WERI-Rb-1 (cell line): ENCODE measurements at places on chromosomes 12 and 14.

GRCh38 chr12:82745063-82745674 is 58.5 kb downstream of the TMTC2 start:
- DNase-seq = no peak

- DNase-seq = no peak
Observed at GRCh38 chr12:64385019-64385418, 5.5 kb downstream of the C12orf56 start.

GRCh38 chr14:80364816-80365215 is 153.5 kb upstream of the DIO2 start:
- no peak for DNase-seq

DNA sequence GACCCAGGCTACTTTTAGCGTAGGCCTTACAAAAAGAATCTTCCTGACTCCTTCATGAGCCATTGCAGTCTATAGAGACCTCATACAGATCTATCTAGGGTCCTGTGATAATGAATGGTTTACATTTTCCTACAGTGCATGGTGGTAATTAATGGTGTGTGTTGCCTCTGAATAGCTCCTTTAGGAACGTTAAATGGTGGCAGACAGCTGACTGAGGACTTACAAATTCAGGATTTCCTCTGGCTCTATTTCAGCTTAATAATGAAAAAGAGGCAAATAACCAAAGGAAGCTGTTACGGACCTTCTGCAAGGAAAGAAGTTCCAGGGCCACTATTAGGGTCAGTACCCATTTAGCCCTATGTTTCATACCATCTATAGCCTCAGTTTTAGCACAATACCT is 5.1 kb downstream of the IKBIP start:
- DNase-seq = no peak

DNA sequence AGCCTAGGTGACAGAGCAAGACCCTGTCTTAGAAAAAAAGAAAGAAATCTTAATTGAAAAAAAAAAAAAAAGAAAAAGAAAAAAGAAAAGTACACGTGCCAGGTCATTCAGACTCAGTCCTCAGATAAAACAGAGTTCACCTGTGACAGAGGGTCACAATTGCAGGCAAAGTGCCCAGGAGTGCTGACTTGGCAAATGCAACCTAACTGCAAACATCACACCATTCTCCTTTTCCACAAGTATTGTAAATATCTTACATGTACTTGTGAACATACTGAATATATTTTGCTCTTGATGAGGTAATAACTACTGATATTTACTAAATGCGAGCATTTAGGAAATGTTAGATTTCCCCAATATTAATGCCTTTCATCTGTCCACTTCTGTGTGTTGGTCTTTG is 9.0 kb upstream of the COL2A1 start:
- no peak for DNase-seq

DNA sequence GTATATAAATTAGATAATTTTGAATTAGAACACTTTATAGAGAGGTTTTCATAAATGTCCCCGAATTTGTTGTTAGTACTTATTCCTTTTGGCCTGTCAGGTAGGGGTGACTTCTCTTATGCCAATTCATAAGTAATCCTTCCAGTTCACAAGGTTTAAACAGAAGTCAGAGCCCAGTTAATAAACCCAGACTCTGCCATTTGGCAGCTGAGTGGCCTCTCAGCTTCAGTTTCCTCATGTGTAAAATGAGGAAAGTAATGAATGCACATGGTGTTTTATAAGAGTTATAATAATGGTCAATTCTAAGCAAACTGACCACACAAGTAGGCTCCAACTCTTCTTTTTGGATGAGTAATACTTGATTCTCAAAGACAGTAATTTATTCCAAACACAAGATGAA is 10.3 kb downstream of the MTERF2 start:
- no peak for DNase-seq

DNA sequence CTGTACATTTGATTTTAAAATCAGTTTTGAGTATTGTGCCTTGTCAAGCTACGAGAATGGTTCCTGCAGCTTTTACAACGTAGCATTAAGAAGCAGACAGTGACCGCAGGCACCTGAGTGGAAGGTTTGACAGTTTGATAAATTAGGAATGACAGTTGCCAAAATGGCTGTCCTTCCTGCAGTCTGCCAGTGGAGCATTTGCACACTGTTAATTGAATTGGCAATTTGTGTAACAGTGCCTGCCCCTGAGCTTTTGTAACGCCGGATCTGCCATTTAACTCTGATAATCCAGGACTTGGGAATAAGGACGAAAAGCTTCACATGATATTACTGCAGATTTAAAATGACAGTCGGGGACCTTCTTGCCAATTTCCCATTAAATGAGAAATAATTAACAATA is 385.3 kb downstream of the NPAS3 start:
- DNase-seq = peak; percentile 76

DNA sequence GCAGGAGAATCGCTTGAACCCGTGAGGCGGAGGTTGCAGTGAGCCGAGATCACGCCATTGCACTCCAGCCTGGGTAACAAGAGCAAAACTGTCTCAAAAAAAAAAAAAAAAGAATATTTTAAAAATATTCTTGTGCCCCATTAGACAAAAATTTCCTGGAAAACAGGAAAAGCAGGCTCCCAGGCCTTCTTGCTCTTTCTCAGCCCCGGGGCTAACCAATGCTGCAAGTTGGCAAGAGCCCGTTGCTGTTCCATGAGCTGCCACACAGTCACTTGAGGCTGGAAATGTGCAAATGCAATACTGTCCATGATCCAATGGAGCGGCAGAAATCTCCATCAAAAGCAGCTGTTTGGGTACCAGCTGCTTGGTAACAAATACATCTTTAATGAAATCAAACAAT is 994.7 kb downstream of the VRK1 start:
- DNase-seq = no peak

DNA sequence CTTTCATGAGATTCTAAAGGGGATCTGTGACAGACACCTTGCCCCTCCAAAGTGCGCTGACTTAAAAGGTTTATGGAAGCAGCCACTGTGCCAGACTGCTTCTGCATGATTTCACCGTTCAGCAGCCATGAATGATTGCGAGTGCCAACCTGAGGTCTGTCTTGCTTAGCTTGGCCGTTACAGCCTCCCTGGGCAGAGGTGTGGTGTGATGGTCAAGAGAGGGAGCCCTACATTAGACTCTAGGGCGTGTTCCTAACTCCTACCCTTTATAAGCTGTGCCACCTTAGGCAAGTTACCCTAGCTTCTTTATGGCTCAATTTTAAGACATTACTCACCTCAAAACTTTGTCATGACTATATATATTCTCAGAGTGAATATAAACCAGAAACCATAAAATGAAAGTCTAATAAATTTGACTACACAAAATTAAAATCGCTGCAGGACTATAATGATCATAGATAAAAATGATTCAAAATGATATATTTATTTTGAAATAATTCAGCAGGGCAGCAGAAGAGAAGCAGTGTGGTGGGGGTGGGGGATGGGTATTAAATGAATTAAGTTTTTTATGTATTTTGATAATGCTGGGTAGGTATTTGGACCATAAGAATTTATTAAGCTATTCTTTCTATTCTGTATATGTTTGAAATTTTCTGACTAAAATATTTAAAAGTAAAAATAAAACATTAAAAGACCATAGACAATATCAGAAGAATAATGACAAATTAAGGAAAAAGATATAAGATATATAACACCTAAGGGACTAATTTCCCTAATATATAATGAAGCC is 47.7 kb upstream of the MBIP start:
- no peak for DNase-seq

GRCh38 chr12:114920771-114921554 is 237.0 kb upstream of the TBX3 start:
- no peak for DNase-seq

GRCh38 chr12:50257236-50258166 is 25.8 kb downstream of the LIMA1 start:
- no peak for DNase-seq

- no peak for DNase-seq
Observed at GRCh38 chr12:12645485-12645884, 33.8 kb downstream of the CREBL2 start.

DNA sequence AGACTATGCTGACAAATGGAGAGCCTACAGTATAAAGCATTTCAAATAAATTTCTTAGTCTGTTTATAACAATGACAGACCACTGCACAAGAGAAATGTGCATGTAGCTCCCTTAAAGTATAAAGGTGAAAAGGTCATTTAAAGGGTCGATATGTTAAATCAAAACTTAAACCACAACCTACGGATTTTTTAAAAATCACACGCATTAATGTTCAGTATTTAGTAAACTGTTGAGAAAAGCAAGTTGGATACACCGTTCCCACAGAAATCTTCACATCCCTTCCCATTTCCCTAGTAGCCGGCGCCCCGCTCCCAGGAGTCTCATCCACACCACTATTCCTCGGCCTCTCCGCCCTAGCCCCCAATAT is 614 bp downstream of the FKBP3 start:
- DNase-seq = no peak
